ENCODE measurements at places on chromosomes 7 and 10.

- DNase-seq = no peak
Observed at GRCh38 chr7:137634356-137634755, 212.4 kb downstream of the DGKI start.

DNA sequence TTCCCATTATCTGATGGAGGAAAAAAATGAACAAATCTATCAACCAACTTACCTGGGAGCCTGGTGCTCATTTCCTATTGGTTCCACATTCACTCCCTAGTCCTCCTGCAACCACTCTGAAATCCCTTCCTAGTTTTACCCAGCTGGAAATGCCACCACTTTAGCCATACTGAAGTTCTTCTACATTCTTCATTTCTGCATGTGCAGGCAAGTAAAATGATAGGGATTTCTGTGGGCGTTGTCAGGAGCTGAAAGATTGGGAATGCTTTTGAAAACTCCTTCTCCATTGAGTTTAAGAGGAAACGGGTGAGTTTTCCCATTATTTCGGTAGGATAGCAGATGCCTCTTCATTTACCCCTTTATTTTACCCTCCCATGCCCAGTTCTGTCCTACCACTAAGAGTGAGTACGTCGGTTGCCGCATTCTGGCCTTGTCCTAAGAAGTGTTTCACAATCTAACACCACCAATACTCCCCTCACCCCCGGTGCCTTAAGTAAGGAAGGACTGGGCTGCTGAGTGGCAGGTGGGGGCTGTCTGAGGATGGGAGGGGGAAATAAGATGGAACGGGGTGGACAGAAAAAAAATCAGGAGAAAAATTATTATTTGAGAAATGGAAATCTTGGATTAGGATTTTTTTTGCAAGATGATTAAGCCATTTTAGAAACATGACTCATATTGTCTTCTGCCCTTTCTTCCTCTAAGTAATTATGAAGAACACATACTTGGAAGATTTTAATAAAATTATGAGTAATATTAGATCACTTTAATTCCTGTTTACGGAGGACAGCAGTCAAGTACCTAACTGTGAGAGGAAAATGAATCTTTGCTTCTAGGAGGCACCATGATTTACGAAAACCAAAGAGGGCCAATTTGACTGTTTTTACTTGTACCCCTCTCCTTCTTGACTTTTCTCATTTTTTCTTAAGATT, 13.2 kb upstream of the TAS2R60 start:
- no peak for DNase-seq

- DNase-seq = no peak
Observed at GRCh38 chr10:78332012-78332411, 298.3 kb downstream of the RPS24 start.

DNA sequence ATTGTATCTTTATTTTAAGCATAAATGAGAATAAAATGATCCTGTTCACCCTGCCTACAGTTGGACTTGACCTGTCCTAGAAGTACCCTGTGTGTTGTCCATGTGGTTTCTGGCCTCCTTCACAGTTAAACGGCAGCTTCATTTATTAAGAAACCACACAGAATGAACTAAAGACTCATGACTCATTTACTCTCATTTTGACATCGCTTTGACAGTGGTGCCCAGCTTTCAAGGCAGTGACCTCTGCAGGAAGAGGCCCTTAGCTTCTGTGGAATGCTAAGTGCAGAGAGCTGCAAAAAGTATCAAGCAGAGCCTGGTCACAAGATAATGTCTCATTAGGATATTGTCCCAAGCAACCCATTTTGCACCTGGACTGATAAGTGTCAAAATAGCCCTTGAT, 93.4 kb downstream of the AVL9 start:
- peak; percentile 68 for DNase-seq

DNA sequence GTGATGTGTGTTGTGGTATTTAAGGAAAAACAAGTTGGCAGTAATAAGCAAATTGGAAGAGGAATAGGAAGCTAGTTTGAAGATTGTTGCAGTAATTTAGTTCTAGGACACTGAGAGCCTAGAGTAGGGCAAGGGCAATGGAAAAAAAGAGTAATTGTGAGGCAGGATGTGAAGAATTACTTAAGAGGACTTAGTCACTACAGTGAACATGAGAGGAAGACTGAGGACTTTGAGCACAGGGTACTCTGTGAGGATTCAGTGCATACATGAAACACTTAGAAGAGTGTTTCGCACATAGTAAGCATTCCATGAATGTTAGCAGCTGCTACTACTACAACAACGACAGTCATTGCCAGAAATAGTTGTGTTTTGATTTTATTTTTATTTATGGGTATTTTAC, 30.9 kb upstream of the DKK1 start:
- no peak for DNase-seq

- no peak for DNase-seq
Observed at GRCh38 chr10:76125900-76126299, 694.5 kb downstream of the LRMDA start.

GRCh38 chr7:51665045-51665780, 348.6 kb upstream of the COBL start:
- DNase-seq = no peak

DNA sequence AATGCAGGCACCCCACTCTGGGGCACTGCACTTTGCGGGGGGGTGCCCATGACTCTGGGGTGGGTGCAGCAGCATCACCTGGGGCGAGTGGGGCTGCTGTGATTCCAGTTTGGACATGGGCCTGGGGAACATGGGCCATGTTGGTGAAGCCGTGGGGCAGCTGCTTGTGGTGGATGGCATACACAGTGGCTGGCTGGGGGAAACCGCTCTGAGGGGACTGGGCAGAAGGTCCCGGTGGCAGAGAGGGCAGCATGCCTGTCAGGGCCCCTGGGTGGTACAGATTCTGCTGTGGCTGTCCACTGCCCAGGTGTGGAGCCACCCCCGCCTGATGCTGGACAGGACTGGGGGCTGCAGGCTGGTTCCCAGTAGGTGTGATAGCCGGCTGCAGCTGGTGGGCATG, 57.2 kb downstream of the LRRC72 start:
- DNase-seq = no peak

GRCh38 chr10:75876710-75877109, 445.3 kb downstream of the LRMDA start:
- no peak for DNase-seq

DNA sequence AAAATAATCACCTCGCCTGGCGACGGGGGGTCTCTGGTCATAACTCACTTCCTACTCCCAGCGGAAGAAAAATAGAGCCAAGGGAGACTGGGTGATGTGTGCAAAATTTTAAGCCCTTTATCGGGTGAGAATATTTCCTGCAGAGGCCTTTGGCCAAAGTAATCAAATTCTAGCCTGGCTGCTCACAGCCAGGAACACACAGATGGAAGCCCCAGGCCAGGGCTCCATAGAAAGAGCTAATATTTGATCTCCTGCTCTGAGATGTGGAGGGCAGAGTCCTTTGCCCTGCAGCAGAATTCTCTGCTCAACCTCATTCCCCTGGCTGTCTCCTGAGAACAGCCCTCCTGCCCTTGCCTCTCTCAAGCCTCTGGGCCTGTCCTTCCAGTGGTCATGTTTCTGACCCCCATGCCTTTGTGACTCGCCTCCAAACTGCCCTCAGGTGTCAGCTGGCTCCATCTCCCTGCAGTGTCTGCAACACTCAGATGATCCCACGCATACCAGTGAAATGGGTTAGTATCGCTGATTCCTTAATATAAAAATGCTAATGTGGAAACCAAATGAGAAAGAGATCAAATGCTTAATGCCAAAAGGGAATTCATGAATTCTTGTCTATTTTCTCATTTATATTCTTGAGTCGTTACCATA, 34.5 kb downstream of the FRMD4A start:
- DNase-seq = no peak

GRCh38 chr10:130254243-130254642, 118.1 kb downstream of the GLRX3 start:
- DNase-seq = no peak

DNA sequence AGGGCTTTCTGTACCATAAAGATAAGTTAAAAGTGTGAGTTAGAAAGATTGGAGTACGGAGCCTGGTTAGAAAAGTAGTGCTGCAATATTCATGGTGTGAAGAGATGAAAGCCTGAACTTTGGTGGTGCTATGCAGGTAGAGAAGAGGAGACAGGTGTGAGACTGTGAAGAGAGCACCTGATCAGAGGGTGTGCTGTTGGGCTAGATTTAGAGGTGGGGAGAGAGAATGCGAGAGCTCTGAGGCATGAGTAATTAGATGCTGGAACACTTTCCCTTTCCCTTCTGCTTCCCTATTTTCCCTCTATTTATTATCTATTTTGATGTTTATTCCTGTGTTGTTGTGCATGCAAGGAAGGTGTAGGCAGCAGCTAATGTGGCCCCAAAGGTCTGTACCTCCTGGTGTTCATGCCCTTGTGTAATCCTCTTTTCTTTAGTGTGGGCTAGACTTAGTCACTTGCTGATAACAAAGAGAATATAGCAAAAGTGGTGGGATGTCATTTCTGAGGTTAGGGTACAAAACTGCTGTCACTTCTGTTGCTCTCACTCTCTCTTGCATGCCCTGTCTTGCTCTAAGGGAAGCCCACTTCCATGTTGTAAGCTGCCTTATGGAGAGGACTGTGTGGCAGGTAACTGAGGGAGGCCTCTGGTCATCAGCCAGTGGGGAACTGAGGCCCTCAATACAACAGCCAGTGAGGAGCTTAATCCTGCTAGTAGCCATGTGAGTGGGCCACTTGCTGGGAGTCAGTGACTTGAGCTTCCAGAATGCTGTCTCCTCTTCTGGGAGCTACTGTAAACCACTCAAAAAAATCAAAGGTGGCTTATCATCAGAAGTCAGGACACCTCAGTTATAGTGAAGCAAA, 2.6 kb upstream of the ATXN7L1 start:
- DNase-seq = no peak

- DNase-seq = peak; percentile 46
Observed at GRCh38 chr10:99906470-99906869, 103.3 kb downstream of the DNMBP start.

DNA sequence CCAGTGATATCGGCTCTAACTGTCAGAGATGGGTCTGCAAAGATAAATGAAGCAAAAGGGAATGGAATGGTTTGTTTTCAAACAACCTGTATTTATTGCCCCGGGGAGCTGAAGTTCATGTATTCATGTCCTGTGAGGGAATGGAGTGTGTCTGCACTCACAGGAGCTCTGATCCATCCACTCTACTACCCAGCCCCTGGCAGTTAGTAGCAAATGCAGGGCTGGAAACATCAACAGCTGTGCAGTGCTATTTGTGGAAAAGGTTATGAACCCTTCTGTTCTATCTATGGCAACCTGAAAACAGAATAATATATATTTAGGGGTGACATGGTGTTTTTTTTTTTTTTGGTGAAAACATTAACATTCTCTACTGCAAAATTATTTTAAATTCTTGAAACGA, 9.8 kb downstream of the AGR2 start:
- no peak for DNase-seq

- no peak for DNase-seq
Observed at GRCh38 chr10:102113956-102114857, 6.0 kb downstream of the LDB1 start.

DNA sequence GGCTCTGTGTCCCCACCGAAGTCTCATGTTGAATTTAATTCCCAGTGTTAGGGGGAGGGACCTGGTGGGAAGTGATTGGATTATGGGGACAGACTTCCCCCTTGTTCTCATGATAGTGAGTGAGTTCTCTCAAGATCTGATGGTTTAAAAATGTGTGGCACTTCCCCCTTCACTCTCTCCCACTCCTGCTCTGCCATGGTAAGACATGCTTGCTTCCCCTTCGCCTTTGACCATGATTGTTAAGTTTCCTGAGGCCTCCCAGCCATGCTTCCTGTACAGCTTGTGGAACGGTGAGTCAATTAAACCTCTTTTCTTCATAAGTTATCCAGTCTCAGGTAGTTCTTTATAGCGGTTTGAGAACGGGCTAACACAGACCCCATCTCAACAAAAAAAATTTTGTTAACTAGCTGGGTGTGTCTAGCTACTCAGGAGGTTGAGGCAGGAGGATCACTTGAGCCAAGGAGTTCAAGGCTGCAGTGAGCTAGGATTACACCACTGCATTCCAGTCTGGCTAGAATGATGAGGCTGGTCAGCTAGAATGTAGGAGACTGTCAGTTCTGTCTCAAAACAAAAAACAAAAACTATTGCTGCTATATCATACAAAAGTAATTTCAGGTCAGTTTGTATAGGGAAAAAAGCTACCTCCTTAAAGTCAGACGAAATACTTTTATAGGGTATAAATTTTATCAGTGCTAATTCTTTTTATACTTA, 57.7 kb downstream of the ATAD1 start:
- DNase-seq = no peak

GRCh38 chr10:100204370-100204769, 18.5 kb upstream of the ERLIN1 start:
- no peak for DNase-seq

- DNase-seq = no peak
Observed at GRCh38 chr7:151630851-151631569, 111.3 kb upstream of the RHEB start.

- peak; percentile 38 for DNase-seq
Observed at GRCh38 chr7:74483402-74484336, 30.0 kb downstream of the GTF2IRD1 start.

DNA sequence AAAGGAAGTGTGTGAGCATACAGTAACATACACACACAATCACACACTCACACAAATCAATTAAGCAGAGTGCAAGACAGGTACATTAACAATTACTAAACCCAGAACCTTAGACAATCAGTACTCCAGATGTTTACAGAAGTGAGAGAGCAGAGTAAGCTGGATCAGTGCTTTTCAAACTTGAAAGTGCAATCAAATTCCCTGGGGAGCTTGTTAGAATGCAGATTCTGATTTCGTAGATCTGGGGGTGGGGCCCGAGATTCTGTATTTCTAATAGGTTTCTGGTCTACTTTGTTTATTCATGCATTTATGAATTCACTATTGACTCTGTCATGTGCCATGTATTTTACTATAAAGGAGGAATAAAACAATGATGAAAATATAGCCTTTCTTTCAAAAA, 179.6 kb upstream of the PHYHIPL start:
- DNase-seq = no peak

GRCh38 chr7:68109299-68109698, 1112.7 kb downstream of the TYW1 start:
- DNase-seq = no peak

DNA sequence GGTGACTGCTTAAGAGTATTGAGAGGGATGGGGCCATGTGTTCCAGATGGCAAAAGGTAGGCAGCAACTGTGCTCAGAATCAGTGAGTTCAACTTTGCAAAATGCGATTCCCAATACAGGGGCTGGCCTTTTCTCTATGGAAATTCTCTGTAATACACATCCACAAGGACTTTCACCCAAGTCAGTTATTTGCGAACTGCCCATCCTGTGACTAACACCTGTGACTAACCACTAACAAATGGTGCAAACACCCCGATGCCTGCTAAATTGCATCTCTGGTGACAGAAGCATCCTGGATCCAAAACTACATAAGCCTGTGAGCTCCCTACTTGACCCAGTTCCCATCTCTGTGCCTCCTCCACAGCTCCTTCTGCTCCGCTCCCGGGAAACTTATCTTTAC, 9.0 kb upstream of the CUZD1 start:
- DNase-seq = peak; percentile 64

DNA sequence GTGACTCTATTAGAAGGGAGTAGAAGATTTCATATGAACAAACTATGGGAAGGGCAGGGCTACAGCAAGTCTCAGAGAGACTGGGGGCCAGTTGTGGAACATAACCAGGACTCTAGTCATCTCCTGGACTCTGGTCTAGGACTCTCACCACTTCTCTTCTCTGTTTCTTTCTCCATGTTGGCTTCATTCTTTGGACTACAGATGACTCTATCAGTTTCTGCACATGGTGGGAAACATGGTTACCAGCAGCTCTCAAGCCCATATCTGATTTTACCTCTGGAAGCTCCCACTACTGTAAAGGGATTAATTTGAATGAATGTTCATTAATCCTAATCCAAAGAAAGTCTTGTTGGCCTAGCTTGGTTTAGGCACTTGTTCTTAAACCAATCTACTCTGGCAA, 84.7 kb downstream of the LRGUK start:
- DNase-seq = no peak

GRCh38 chr10:75814014-75814413, 382.6 kb downstream of the LRMDA start:
- peak; percentile 18 for DNase-seq

Data from urothelium cell line (cell line).